ENCODE measurements at places on chromosomes 12 and 14.

DNA sequence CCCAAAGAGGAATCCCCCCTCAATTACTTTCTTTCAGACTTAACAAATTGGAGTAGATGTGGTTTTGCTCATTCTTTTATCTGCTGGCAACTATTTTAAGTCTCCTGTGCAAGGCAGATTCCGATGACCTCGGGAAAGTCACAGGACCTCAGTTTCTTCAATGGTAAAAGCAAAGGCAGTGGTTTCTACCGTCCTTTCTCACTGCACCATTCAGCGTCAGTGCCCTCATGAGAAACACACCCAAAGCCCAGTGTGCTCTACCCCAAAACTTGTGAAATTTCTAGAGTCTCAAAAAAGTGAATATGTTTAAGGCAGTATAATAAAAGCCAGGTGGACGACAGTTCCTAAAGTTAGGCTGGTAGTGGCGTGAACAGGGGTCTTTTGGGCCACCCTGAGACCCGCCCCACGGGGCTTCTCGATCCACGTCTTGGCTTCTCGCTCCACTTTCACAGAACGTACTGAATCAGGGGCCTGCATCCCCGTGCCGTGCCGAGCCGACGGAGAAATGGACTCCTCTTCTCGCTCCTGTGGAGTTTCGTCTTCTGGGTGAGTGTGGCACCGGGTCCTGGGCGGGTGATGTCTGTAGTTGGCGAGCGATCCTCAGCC lies 1.3 kb upstream of the ARHGAP5 start:
- no peak for DNase-seq

GRCh38 chr14:41749429-41749828 lies 142.8 kb downstream of the LRFN5 start:
- DNase-seq = no peak

GRCh38 chr14:63283884-63284248 lies 34.9 kb downstream of the GPHB5 start:
- DNase-seq = no peak

DNA sequence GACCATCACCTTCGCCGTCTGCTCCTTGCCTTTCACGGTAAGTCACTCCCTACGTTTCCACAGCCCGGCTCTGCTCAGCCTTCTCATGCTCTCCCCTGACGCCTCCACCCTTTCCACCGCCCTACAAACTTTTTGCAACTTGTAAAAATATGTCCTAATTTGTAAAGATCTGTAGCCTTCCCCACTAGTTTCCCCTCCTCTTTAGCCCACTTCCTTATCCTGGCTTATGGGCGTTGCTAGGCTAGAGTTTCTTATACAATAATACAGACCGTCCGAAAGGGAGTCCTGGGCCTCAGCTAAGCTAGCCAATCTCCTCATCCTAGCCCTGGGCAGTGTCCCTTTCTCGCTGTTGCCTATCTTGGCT lies 1.2 kb downstream of the PTGER2 start:
- DNase-seq = no peak

- no peak for DNase-seq
Measured at GRCh38 chr14:82390586-82390985, 856.9 kb upstream of the SEL1L start.

DNA sequence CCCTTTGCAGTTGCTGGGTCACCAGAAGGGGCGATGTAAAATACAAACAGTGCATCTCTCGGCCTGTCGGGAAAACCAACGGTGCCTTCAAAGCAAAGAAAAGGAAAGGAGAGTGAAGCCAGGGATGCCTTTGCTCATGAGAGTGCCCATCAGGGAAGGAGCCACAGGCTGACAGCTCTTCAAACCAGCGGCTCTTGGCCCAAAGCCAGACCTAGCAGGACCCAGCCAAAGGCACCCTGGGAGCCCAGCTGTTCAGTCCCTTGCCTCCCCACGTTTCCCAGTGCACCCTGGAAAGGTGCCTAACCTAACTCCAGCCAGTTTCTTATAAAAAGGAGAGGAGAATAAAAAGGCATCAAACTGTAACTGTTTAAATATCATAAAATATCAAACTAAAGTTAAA lies 29.2 kb downstream of the PRMT8 start:
- no peak for DNase-seq

- DNase-seq = no peak
Measured at GRCh38 chr12:118704527-118705241, 276.7 kb upstream of the SRRM4 start.

- no peak for DNase-seq
Measured at GRCh38 chr12:107221913-107222312, 128.6 kb upstream of the CRY1 start.

GRCh38 chr14:79825046-79825521 lies 386.2 kb downstream of the DIO2 start:
- no peak for DNase-seq

DNA sequence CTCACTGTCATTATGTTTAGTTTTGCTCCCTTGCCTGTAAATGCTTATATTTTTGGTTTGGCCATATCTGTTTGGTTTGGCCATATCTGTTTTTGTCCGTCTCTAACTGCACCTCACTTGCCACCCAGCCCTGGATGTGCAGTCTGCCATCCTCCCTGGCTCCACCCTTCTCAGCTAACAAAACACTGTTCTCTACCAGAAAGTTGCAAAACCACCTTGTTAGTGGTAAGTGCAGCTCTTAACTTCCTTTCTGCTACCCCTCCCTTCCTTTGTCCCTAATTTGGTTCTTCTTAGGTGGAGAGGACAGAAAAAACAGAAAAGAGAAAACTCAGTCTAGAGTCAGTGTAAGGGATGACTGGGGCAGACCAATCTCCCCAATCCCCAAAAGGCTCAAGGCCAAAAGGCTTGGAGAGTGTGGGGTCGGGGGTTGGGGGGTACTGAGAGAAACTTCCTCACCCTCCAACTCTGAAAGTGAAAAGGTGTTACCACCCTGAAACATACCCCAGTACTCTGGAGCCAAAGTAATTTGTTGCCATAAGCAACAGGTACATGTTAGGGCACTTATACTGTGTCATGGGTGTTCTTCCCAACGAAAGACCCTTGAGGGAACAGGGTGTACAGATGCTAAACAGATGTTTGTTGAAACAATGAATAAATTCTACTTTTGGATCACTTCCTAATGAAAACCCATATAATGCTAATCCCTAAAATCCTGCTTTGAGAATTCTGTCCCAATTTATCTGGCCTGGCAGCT lies 5.0 kb downstream of the BIN2 start:
- no peak for DNase-seq

GRCh38 chr12:15786772-15787171 lies 2.4 kb downstream of the EPS8 start:
- no peak for DNase-seq

GRCh38 chr12:47989023-47989417 lies 15.3 kb downstream of the COL2A1 start:
- no peak for DNase-seq

GRCh38 chr12:57044468-57044867 lies 5.5 kb downstream of the MYO1A start:
- DNase-seq = no peak
